IgD-negative memory B cell (primary cell): ENCODE measurements at places on chromosomes 16 and 17. TPM values are rescaled to one million over a fixed set of nuclear protein-coding genes. Genes with fewer than 3 reads are reported as not detected.

The SLC6A4 gene
- polyA plus RNA-seq, result 0.13 TPM

The HAGH gene
- polyA plus RNA-seq, result 31.6 TPM

The KCTD19 gene
- polyA plus RNA-seq, result not detected

The ATP1B2 gene
- not detected for polyA plus RNA-seq

The WDR45B gene
- polyA plus RNA-seq, result 32.1 TPM

The CNTNAP4 gene
- not detected for polyA plus RNA-seq

The SSTR5 gene
- not detected for polyA plus RNA-seq

The SLC5A10 gene
- 0.79 TPM for polyA plus RNA-seq

The TMIGD1 gene
- polyA plus RNA-seq, result not detected

The DNAI2 gene
- polyA plus RNA-seq, result not detected

The CHST4 gene
- polyA plus RNA-seq, result not detected

The MEOX1 gene
- not detected for polyA plus RNA-seq

The KRTAP3-2 gene
- not detected for polyA plus RNA-seq
